Putamen (tissue), 1 donor: ENCODE measurements at places on chromosomes 7 and 10.

DNA sequence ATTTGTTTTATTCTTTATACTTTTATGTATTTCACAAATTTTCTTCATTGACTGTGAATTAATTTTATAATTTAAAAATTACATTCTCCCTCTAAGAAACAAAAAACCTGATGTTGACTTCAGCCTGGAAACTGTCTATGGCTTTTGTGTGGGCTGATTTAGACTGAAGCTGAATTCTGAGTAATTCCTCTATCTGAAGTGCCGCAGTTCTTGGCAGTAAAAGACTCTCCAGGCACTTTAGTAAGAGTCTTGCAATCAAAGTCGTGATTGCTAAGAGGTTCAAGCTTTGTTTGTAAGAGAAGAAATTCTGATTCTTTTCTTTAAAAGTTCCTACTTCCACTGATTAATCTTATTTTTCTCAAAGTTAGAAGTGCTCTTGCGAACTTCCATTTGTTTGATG lies 3.4 kb upstream of the CEP41 start:
- DNase-seq, result no peak

GRCh38 chr10:13492493-13493180 lies 36.2 kb downstream of the BEND7 start:
- DNase-seq, result no peak

DNA sequence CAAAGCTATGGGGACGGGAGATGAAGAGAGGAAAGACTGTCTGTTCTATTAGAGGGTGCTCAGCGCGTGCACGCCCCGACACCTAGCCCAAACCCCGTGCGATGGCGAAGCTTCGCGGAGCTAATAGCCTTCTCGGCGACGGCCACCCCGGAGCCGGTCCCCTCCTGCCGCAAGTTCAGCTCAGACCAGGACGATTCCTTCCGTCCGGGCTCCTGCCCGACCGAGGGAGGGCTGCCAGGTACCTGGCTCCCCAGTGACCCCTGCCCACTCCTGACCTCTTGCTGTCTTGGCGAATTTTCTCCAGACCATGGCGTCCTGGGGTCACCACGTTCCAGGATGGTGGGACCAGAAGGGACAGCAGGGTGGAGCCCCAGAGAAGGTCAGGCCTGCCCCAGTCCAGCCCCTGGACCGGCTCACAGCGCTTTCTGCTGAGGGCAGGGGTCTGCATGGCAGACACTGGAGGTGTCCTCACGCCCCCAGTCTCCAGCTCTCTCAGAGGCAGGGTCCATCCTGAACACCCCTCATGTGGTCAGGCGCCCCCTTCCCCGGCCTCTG lies 36.7 kb downstream of the UNCX start:
- DNase-seq, result no peak

GRCh38 chr10:99937630-99938029 lies 72.1 kb downstream of the DNMBP start:
- DNase-seq, result no peak

- DNase-seq, result peak; percentile 28
Observed at GRCh38 chr7:152145853-152146466, 120.5 kb downstream of the GALNT11 start.

DNA sequence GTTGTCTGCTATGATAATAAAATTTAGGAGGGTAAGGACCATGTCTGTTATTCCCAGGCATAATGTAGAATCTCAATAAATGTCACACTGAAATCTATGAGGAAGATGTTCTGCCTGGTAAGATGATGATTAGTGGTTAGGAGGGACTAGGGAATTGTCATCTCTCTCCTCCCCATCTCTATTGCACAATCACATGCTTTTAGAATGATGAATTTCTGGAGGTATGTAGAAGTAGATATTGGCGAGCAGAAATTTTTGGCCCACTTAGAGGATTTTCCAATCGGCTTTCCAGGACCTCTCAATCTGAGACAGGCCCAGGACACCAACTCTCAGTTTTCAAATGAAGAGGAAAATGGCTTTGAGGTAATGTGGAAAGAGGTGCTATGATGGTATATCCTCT lies 2.0 kb upstream of the PITX3 start:
- no peak for DNase-seq

GRCh38 chr10:93701866-93702209 lies 554 bp downstream of the FRA10AC1 start:
- no peak for DNase-seq

GRCh38 chr10:52961323-52961722 lies 188.7 kb upstream of the MBL2 start:
- DNase-seq, result no peak

GRCh38 chr7:81110673-81111072 lies 191.8 kb upstream of the SEMA3C start:
- no peak for DNase-seq

GRCh38 chr7:40946549-40946948 lies 756.3 kb downstream of the INHBA start:
- DNase-seq, result no peak

- DNase-seq, result no peak
Observed at GRCh38 chr10:11658801-11659368, 47.4 kb upstream of the USP6NL start.

GRCh38 chr7:24862461-24862860 lies 105.2 kb upstream of the GSDME start:
- DNase-seq, result no peak

GRCh38 chr10:22325272-22326144 lies 4.6 kb downstream of the BMI1 start:
- peak; percentile 46 for DNase-seq

- no peak for DNase-seq
Observed at GRCh38 chr7:96538632-96539031, 171.0 kb downstream of the SEM1 start.

DNA sequence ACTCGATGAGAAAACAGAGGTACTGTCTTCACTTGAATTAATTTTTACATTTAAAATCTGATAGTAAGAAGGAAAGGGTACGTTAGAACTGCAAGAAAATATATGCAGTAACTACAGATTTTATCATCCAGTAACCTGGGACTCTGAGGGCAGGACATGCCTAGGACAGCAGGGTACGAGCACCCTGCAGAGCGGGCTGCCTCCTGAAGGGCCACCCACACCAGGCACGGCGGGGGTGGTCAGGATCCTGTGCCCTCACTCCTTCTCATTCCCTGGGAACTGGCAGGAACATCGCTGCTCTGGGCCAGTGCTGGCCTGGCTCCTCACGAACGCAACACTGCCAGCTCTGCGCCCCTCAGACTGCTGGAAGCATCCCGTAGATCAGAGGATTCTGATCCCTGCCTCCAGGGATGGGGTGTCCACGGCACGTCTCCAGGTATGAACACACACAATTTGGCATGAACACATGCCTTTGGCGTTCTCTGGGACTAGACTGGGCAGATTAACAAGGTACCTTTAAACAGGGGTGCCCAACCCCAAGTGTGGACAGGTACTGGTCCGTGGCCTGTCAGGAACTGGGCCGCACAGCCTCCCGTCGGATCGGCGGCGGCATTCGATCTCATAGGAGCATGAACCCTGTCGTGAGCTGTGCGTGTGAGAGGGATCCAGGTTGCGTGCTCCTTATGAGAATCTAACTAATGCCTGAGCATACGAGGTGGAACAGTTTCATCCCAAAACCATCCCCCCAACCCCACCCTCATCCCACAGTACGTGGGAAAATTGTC lies 99.3 kb upstream of the FAM20C start:
- no peak for DNase-seq

- no peak for DNase-seq
Observed at GRCh38 chr10:80598084-80598798, 60.5 kb downstream of the SH2D4B start.

DNA sequence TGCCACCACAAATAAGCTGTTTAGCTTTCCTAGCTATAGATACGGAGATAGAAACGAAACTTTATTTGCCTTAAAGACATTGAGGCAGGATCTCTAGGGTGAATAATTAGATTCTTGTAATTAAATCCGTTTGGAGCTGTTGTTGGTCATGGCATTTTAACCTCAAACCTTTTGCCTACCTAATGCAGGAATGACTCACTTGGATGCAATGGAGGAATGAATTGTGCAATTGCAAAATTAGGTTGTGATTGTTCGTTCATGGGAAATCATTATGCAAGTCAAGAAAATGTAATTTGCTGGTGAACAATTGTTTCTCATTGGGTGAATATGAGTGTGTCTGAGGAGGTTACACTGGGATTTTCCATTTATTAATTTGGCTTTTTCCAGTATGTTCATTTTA lies 703.5 kb downstream of the GATA3 start:
- no peak for DNase-seq

DNA sequence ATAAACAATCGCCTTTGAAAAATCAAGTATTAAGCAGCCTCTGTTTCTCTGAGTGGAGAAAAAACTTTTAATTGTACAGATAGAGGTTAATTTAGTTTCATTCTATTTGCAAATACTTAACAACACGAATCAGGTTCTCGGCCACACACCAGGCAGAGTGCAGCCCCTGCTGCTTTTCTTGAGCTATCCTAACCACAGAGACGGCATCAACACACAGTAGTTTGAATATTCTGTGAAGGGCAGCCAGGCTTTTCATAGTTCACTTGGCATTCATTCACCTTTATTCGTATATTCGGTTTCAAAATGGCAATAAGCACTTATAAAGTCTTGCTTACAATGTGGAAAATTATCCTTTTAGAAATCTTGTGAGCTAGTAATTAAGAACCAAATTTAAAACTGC lies 5.7 kb downstream of the ADARB2 start:
- no peak for DNase-seq

- no peak for DNase-seq
Observed at GRCh38 chr7:54697659-54698186, 61.3 kb downstream of the SEC61G start.

DNA sequence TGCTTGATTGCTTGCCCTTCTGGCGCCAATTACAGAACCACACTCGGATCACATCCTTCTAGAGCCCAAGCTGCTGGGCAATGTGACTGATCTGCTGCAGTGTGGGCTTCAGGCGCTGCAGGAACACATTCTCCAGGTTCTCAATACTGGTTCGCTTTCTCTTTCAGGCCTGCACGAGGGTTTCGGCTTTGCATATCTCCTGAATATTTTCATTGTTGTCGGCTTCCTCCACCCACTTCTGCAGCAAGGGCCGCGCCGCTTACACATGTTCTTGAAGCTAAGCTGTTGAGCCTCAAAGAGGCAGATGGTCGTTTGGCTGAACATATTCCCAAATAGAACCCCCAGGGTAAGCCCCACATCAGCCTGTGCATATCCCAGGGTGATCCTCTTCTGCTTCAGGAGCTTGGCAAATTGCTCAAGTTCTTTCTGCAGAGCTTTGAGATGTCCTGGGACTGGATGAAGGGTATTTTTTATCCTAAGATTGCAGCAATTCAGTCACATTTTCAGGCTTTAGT lies 64.6 kb downstream of the HERC4 start:
- DNase-seq, result no peak

- no peak for DNase-seq
Observed at GRCh38 chr7:134300988-134301387, 15.7 kb downstream of the SLC35B4 start.

DNA sequence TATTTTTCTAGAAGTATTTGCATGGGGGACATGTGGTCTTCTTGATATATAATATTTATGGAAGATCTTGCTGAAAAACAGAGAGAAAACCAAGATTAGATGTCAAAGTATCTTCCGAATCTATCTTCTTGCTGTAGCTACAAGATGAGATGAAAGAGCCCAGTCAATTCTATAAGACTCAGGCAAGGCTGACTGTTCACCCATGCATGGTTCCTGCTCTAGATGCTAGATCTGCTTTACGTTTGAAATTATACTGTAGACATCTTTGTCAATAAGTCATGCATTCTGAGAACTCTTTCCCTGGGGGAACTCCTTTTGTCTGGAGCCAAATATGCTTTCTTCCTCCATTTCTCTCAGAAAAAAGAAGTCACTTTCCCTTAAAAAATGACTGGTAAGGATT lies 1292.0 kb downstream of the XPNPEP1 start:
- DNase-seq, result no peak

- DNase-seq, result peak; percentile 2
Observed at GRCh38 chr10:65358565-65358964, 1567.3 kb upstream of the LRRTM3 start.

DNA sequence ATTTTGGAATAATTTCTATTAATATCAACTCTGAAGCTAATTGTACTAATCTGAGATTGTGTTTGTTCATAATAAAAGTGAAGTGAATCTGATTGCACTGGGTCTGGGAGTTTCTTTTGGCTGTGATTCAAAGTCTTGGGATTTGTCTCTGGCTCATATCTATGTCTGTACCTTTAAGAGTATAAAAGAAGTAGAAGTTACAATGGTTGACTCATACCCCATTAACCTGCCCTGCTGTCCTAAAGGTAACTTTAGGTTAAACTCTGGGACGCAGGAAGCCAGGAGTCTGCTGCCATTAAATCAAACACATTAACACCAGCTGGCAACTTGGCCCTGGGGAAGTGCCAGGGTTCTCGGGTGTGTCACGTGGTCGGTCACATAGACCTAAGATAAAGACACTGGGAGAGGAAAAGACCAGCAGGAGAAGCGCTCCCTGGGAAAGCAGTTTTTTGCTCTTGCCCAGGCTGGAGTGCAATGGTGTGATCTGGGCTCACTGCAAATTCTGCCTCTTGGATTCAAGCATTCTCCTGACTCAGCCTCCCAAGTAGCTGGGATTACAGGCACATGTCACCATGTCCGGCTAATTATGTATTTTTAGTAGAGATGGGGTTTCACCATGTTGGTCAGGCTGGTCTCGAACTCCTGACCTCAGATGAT lies 17.8 kb downstream of the SCD start:
- DNase-seq, result no peak

DNA sequence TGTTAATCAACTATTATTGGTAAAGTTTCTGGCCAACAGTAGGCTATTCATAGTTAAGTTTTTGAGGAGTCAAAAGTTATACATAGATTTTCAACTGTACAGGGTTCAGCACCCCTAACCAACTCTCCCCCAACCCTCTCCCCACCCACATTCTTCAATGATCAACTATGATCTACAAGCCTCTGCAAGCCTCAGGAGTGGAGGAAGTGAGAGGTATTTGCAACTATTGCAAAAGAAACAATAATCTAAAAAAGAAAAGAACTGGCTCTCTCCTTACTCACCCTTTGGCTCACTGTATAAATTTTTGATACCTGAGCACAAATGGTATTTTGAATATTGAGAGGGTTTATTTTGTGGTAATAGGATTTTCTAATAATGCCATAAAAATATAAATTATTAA lies 179.8 kb downstream of the IPMK start:
- DNase-seq, result no peak

DNA sequence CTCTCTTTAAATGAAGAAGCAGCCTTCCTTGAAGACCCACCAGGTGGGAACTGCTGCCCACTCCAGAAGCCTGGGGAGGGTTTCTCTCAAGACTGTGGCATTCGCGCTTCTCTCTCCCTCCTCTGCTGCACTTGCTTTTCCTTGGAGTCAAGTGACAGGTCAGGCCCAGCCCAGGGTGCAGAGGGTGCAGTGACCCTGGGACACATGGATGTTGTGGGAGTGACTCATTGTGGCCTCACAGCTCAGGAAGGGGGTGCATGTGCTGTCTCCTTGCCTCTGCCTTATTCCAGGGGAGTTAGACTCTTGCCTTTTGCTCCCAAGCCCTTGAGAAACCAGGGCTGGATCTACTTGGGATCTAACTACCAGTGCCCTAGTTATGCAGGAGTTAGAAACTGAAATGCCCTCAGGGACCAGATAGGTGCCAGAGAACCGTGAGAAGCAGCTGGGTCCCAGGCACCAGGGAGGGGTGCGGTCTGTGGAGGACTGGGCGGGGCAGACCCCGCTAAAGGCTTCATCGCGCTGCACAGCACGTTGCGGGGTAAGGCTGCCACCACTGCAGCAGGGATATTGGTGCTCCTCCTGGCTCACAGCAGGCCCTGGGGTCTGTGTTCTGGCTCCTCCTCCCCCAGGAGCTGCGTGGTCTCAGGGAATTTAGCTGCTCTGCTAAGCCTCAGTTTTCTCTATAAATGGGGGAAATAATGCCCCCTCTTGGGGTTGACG lies 11.4 kb downstream of the FAM241B start:
- no peak for DNase-seq

GRCh38 chr10:93438613-93439253 lies 43.4 kb downstream of the MYOF start:
- no peak for DNase-seq

GRCh38 chr10:106086391-106086790 lies 1078.1 kb downstream of the SORCS1 start:
- no peak for DNase-seq
